ENCODE measurements at places on chromosomes 5 and 9. TPM values are rescaled to one million over a fixed set of nuclear protein-coding genes. Genes with fewer than 3 reads are reported as not detected.

DNA sequence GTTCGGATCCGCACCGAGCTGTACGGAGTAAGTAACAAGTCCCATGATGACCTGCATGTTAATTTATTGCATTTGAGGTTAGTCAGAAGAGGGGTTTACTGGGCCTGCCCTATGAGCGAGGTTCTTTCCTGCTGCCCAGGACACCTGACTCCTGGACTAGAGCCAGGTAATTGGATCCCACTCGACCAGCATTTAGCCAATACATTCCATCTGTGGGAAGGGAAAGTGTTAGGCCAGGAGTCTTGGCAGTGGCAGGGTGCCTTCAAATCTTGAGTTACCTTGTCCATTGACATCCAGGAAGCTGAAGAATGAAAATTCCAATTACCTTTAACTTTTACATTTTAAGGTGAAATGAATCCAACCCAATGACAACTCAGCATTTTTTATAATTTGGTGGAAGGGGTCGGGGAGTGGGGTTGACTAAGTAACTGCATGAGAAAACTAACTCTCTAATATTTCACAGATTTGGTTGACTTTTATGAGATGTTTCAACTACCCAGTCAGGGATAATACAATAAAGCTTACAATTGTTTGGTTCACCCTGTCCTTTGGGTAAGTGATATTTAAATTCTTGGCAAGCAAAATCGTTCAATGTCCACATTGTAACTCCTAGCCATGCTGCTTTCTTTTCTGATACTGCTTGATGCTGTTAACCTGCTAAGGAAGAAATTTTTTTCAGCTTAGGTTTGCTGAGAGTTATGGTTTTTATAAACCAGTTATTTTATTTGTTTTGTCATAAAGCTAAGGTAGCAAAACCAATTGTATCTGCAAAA is 111.6 kb upstream of the IQGAP2 start:
- DNase-seq = no peak
- H3K4me3 ChIP-seq = no peak overlapping the region
- no peaks in the 10 kb centered on the region for H3K36me3 ChIP-seq
- H3K27ac ChIP-seq = no peak overlapping the region
- H3K27me3 ChIP-seq = peaks cover 20% of the 10 kb centered on the region

DNA sequence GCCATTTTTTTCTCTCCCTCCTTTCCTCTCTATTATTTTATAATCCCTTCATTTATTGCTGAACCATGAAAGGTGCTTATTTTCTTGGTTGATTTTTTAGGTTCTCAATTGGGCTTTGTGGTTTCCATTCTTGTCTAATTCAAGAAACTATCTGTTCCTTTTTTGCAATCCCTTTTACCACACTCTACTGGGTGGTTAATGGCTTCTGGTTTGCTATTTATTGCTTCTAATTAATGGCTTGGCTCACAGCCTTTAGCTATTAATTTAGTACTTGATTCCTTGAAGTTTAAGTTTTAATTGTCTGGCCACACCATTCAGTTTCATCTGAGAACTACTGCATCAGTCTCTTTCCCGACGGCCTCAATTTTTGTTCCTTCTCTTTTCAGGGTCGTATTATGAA is 5.6 kb downstream of the FRRS1L start:
- H3K36me3 ChIP-seq = no peaks in the 10 kb centered on the region
- H3K27me3 ChIP-seq = peaks cover 63% of the 10 kb centered on the region
- no peak overlapping the region for H3K4me3 ChIP-seq
- no peak for DNase-seq

- H3K4me3 ChIP-seq = no peak overlapping the region
- H3K36me3 ChIP-seq = no peaks in the 10 kb centered on the region
- H3K4me1 ChIP-seq = no peaks in the 10 kb centered on the region
- DNase-seq = no peak
- H3K27ac ChIP-seq = no peak overlapping the region
Measured at GRCh38 chr5:74243634-74244033, 396.9 kb downstream of the ENC1 start.

DNA sequence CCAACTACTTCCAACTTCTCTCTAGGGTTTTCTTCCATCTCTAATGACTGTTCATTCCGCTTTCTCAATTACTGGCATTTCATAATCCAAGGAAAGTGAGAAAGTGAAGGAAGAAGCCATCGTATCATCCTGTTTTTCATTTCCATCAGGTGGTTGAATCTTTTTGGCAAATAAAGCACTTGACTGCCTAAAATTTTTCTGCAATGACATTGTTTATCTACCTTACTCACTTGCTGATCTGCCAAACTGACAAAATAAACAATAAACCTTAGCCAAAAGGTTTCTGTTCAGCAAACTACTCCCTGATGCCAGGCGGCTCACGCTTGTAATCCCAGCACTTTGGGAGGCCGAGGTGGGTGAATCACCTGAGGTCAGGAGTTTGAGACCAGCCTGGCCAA is 18.4 kb downstream of the FNBP1 start:
- H3K27ac ChIP-seq = peak overlapping the region; percentile 99
- peaks cover 100% of the 10 kb centered on the region for H3K4me1 ChIP-seq
- no peak for DNase-seq
- no peaks in the 10 kb centered on the region for H3K27me3 ChIP-seq

DNA sequence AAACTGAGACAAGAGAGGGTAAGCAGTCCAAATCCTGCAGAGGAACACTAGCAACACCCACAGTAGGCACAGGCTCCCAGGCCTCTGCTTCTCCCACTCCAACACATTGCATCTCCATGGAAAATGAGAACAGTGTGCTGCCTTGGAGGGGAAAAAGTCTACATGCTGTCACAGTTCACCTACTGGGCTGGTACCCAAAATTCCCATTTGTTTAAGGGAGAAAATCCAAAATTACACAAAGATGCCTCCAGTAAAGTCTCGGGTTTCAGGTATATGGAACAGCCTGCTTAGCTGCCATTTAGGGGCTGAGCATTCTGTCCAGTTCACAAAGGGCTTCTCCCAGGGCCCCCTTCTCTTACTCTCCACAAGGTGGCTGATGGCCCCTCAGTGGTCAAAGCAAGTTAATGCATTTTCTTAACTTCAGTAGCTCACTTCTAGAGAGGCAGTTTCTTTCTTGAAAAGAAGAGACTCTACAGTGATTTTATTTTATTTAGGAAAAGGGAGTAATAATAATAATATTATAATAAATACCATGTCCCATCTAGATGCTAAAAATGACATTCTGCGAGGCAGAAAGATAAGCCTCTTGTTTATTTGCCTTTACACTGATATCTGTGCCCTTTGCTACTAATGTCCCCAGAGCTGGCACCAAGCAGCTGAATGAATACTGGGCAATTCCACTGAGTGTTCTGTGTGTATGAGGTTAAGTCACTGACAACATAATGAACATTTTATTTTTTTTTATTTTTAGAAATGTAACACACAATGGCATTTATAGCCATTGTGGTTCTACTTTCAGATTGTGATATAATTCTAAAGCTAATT is 89.4 kb downstream of the RGS7BP start:
- H3K27me3 ChIP-seq = peaks cover 1% of the 10 kb centered on the region
- no peak overlapping the region for H3K27ac ChIP-seq
- DNase-seq = no peak
- no peak overlapping the region for H3K4me3 ChIP-seq
- no peaks in the 10 kb centered on the region for H3K36me3 ChIP-seq

GRCh38 chr9:135468854-135469521 is 10.6 kb upstream of the PPP1R26 start:
- H3K27ac ChIP-seq = peak overlapping the region; percentile 73
- H3K36me3 ChIP-seq = no peaks in the 10 kb centered on the region
- H3K4me3 ChIP-seq = peak overlapping the region; percentile 79
- H3K27me3 ChIP-seq = peaks cover 34% of the 10 kb centered on the region

DNA sequence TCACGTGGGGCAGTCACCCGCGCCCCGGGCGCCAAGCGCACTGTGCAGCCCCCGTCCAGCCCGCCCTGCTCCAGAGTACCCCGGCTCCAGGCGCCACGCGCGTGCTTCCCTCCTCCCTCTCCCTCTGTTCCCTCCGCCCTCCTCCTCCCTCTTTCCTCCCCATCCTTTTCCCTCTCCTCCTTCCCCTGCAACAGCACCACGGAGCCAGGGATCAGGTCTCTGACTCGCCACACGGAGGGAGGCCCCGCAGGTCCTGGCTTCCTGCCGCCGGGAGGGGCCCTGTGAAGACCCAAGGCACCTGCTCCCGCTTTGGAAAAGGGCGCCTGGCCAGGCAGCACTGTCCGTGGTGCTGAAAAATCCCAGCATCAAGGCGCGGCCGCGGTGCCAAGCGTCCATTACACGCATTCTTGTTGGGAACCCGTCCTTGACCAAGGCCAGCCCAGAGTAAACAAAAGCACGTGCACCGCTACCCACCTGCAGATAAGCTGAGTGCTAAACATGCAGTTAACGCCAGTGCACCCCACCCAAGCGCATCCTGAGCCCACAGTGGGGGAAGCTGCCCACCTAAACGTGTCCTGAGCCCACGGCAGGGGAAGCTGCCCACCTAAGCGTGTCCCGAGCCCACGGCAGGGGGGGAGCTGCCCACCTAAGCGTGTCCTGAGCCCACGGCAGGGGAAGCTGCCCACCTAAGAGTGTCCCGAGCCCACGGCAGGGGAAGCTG is 21.7 kb downstream of the SLC6A18 start:
- H3K4me3 ChIP-seq = no peak overlapping the region
- no peaks in the 10 kb centered on the region for H3K27me3 ChIP-seq
- no peak overlapping the region for H3K27ac ChIP-seq
- no peaks in the 10 kb centered on the region for H3K36me3 ChIP-seq

- H3K27ac ChIP-seq = no peak overlapping the region
- no peak overlapping the region for H3K4me3 ChIP-seq
- DNase-seq = no peak
- H3K27me3 ChIP-seq = no peaks in the 10 kb centered on the region
- H3K36me3 ChIP-seq = no peaks in the 10 kb centered on the region
Measured at GRCh38 chr5:5078009-5078897, 61.9 kb upstream of the ADAMTS16 start.

The PURA gene
- 11.9 TPM for total RNA-seq

The ARSI gene
- total RNA-seq = not detected

- no peak for DNase-seq
- H3K4me3 ChIP-seq = no peak overlapping the region
- no peaks in the 10 kb centered on the region for H3K27me3 ChIP-seq
- H3K36me3 ChIP-seq = no peaks in the 10 kb centered on the region
- no peak overlapping the region for H3K27ac ChIP-seq
Measured at GRCh38 chr9:127568618-127568970, 43.5 kb upstream of the STXBP1 start.

GRCh38 chr9:110110154-110110553 is 97.8 kb downstream of the C9orf152 start:
- no peaks in the 10 kb centered on the region for H3K27me3 ChIP-seq
- no peak for DNase-seq
- H3K36me3 ChIP-seq = no peaks in the 10 kb centered on the region
- H3K4me3 ChIP-seq = no peak overlapping the region
- no peak overlapping the region for H3K27ac ChIP-seq
- no peaks in the 10 kb centered on the region for H3K4me1 ChIP-seq

DNA sequence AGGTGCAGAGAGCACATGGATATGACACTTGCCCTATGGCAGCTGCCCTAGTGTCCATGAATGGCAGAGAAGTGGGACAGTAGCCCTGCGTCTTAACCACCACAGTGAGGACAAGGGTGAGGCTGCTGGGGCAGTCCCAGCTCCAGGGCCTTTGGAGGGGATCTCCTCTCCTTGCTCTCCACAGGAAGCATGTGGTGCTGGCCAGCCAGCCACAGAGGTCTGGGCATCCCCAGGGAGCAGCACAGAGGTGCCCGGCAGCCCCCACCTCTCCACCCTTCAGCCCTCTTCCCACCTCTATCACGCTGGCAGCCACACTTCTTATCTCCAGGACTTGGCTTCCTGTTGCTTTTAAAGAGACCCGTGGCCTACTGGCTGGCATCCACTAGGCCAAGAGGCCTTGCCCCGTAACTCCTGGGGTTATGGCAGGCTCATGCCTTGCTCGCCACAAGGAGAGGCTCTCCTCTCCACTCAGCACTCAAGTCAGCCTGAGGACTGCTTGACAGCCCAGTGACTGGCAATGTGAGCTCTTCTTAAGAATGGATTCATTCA is 21.9 kb downstream of the CSF2 start:
- H3K27me3 ChIP-seq = peaks cover 9% of the 10 kb centered on the region
- H3K4me1 ChIP-seq = peaks cover 76% of the 10 kb centered on the region
- DNase-seq = no peak
- no peak overlapping the region for H3K27ac ChIP-seq

DNA sequence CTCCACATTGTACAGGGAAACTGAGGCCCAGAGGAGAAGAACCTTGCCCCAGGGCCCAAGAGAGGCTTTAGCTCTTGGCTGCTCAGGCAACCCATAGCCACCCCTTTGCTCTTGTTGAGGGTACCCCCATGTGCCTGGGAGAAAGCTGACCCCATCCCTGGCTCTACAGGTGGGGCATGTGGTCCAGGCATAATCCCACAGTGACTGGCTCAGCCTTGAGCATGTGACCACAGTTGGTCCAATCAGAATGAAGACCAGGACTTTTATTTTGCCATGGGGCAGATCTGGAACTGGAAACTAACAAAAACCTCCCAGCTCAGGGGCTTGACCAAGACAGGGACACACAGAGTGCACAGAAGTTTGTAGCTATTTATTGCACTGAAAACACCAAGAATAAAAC is 29.3 kb downstream of the SLC6A7 start:
- no peak overlapping the region for H3K27ac ChIP-seq
- H3K36me3 ChIP-seq = no peaks in the 10 kb centered on the region
- peaks cover 13% of the 10 kb centered on the region for H3K27me3 ChIP-seq
- H3K4me1 ChIP-seq = no peaks in the 10 kb centered on the region
- no peak for DNase-seq

DNA sequence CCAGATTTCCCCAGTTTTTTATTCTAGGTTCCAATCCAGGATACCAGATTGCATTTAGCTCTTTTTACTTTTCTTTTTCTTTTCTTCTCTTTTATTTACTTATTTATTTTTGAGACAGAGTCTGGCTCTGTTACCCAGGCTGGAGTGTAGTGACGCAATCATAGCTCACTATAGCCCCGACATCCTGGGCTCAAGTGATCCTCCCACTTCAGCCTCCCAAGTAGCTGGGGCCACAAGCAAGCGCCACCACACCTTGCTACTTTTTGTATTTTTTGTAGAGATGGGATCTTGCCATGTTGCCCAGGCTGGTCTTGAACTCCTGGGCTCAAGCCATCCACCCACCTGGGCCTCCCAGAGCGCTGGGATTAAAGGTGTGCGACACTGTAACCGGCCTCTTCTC is 48.4 kb downstream of the GSN start:
- no peaks in the 10 kb centered on the region for H3K27me3 ChIP-seq
- H3K36me3 ChIP-seq = no peaks in the 10 kb centered on the region
- H3K4me1 ChIP-seq = peaks cover 14% of the 10 kb centered on the region

- H3K27ac ChIP-seq = no peak overlapping the region
- H3K4me1 ChIP-seq = no peaks in the 10 kb centered on the region
- H3K27me3 ChIP-seq = peaks cover 22% of the 10 kb centered on the region
- no peak for DNase-seq
- H3K4me3 ChIP-seq = no peak overlapping the region
Measured at GRCh38 chr5:112270299-112271293, 148.5 kb downstream of the EPB41L4A start.

The FCHO2 gene
- 2.4 TPM for total RNA-seq

The HTR1A gene
- total RNA-seq = not detected

The FRMPD1 gene
- not detected for total RNA-seq

The GRIA1 gene
- not detected for total RNA-seq
